Stimulated activated CD4-positive, alpha-beta T cell treated with anti-CD3 and anti-CD28 coated beads, TNF-alpha, amount 100 ng/mL, for 24 hours (primary cell): ENCODE measurements at places on chromosomes 1 and 21.

GRCh38 chr21:27614231-27614630 is 647.3 kb upstream of the ADAMTS5 start:
- no peak for DNase-seq

DNA sequence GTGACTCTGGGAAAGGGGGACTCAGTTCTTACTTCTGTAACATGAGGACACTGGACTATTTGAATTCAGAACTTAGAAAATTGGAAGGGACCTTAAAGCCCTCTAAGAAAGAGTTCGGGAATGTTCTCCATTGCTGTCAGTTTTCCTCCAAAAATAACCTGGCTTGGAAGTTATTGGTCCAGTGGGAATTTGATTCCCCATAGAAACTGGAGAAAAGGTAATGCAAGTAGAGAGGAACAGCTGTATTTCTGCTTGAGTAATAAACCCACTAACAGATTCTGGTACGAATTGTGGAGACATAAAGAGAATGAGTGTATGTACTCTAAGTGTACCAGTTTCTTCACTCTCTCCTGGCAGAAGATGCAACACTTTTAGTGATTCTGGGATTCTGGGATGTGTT is 1.8 kb downstream of the ZBED6 start:
- DNase-seq = no peak

GRCh38 chr1:19425646-19426239 is 59.6 kb downstream of the CAPZB start:
- no peak for DNase-seq

GRCh38 chr1:239998312-239998649 is 93.4 kb upstream of the FMN2 start:
- DNase-seq = no peak

DNA sequence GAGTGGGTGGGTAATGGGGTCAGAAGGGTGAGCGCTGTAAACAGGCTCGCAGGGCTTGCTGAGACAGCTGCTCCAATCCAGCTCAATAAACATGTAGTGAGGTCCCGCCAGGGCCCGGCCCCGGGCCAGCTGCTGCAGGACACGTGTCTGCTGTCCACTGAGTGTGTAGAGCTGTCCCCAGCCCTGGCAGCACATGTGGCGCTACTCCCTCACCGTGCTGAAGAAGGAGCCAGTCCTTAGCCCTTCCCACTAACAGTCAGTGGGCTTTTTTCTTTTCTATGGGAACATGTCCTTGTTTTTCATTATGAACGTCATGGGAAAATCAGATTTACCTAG is 78.9 kb upstream of the C1orf174 start:
- DNase-seq = no peak

GRCh38 chr1:17082761-17083160 is 28.9 kb upstream of the SDHB start:
- DNase-seq = no peak

GRCh38 chr1:246428542-246429308 is 78.4 kb downstream of the SMYD3 start:
- peak; percentile 24 for DNase-seq

GRCh38 chr21:28427394-28428022 is 565.2 kb downstream of the LTN1 start:
- no peak for DNase-seq

DNA sequence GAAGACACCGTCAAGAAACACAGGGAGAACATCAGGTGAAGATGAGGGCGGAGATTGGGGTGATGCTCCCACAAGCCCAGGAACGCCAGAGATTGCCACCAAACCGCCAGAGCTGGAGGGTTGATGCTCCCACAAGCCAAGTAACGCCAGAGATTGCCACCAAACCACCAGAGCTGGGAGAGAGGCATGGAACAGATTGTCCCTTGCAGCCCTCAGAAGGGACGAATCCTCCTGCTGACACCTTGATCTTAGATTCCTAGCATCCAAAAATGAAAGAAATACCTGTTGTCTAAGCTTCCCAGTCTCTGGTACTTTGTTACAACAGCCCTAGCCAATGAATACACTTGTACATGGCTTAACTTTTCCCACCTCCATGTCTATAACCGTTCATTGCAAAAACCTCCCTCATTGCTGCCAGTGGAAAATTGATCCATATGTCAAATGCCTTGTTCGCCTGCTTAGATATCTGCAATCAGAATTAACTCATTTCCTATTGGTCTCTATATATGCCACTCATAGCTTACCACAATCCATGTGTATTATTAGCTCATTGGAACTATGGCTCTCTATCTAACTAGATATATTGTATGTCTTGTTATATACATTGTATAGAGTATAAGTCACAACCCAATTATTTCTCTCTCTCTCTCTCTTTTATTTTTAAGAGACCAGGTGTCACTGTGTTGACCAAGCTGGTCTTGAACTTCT is 127.4 kb downstream of the ADSS2 start:
- DNase-seq = no peak

DNA sequence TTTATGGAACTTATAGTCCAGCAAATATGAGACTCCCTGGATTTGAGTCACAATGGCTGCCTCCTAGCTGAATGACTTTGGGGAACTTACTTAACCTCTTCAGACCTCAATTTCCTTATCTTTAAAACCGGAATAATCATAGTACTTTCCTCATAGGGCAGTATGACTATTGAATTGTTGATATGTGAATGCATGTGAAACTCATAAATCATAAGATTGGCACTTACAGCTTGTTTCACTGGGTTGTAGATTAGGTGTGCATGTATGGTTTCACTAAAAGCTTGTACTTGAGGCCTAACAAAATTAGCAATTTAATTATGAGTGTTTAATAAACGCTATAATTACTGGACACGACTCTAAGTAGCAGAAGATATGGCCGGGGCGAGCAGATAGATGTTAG is 72.5 kb downstream of the ST6GALNAC5 start:
- DNase-seq = no peak

GRCh38 chr1:202286622-202287097 is 55.1 kb downstream of the UBE2T start:
- DNase-seq = no peak

DNA sequence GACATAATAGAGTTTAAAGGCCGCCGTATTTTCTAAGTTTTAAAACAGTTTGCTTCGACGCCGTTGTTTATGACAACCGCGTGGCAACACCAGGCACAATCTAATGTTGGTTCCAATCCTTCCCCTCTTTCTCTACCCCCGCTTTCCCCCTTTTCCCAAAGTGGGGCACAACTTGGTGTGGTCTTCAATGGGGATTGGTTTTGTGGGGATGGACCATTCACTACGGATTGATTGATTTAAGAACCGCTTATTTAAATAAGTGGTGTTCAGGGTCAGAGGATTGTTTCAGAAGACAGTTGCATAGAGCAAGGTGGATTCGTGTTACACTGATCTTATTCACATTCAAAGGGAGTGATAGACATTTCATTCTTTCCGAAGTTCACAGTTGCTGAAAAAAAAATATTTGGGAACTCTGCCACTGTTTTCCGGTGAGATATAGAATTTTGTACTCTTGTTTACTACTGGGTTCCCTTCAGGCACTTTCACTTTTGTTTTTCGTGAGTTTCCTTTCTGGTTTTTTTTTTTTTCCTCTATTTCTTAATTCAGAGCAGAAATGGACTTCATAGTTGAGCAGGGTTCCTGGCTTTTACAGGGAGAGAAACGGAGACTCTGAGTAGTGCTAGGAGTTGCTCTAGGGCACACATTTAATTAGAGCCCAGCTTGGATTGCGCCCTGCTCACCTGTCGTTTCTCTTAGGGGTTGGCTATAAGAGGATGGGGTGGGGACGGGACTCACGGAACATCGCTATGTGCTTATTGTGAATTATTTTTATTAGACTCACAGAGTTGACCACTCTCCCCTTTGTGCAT is 79.6 kb upstream of the AK4 start:
- no peak for DNase-seq

- no peak for DNase-seq
These were observed 304.0 kb downstream of the NFIA start for GRCh38 chr1:61386323-61386722.

GRCh38 chr1:65163201-65163805 is 15.3 kb downstream of the AK4 start:
- no peak for DNase-seq

DNA sequence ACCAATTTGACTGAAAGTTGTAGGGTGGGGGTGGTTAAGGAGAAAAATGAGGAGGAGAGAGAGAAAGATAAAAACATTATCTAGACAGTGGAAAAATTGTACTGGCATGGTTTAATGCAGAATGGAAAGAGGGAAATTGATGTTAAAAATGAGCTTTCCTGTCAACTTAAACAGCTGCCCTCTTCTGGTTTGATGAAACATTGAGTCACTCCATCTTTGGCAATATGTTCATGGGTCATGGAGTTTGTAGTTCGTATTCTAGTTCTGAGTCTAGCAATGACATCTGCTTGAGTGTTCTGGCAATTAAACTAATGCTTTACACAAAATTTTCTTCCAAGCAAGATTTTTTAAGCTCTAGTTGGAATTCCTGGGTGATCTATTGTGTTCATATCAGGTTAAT is 9.6 kb downstream of the ZNF648 start:
- DNase-seq = no peak

GRCh38 chr1:38131024-38131585 is 84.5 kb upstream of the POU3F1 start:
- DNase-seq = no peak

DNA sequence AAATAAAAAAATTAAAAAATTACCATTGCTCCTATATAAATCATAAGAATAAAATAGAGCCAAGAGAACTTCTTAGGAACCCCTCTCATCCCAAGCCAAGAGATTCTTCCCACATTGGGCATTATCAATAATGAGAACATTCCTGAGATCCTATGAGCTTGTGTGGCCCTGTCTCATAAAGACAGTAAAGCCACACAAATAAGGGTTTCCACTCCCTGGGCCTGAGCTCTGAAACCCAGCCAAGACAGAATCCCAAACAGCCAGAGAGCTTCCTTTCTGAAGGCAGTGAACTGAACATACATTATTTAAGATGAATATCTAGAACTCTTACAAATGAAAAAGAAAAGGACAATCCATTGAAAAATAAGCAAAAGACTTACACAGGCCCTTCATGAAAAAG is 68.3 kb downstream of the SLC45A1 start:
- DNase-seq = no peak

DNA sequence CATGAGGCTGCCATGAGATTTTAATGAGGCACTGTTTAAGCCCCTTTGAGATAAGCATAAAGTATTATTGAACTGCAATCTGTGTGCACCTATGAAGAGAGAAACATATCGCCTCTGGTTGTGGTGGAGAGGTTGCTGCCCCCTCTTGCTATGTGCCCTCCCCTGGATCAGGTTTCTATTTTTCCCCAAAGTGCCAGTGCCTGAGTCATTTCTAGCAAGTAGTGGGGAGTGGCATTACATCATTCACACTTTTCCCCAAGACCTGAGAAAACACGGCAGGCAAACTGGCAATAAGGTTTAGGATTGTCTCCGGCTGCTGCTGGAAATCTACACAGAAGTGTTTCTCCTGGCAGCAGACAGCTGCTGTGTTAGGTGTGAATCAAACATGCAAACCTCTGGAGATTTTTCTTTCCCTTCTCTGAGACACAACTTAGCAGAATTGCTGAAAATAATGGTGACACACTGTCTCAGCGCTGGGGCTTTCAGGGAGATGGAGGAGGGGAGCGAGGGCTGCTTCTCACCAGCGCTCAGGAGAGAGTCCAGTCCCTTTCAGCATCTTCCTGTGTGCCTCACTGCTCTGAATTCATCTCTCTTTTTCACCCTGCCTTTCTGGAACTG is 13.7 kb upstream of the RGS16 start:
- DNase-seq = no peak

DNA sequence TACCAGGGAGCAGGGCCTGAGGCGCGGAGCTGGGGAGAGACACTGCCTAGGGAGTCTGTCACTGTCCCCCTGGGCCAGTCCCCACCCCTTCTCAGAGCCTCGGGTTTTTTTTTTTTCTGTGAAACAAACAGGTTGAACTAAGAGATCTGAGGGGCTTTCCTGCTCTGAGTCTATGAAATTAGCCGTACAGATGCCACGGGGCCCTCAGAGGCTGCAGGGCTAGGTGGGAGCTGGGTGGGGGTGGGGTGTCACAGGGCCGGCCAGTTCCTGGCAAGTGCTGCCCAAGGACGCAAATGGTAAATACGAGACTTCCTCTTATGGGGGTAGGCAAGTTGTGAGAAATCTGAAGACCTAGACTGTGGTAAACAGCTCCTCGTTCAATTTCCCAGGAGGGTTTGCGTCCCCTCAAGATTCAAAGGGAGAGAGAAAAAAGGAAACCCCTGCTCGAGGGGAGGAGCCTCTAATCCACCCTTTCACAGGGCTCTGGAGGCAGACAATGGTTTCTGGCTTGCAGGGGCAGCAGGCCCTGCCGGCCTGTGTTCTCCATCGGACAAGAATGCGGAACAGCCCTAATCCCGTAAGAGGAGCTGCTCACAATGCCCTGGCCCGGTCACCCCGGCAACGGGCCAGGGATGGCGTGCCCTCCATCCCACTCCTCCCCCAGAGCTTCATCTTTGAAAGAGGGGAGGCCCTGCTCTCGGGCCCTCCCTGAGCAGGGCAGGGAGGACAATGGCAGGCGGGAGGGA is 7.8 kb downstream of the NUAK2 start:
- DNase-seq = no peak

DNA sequence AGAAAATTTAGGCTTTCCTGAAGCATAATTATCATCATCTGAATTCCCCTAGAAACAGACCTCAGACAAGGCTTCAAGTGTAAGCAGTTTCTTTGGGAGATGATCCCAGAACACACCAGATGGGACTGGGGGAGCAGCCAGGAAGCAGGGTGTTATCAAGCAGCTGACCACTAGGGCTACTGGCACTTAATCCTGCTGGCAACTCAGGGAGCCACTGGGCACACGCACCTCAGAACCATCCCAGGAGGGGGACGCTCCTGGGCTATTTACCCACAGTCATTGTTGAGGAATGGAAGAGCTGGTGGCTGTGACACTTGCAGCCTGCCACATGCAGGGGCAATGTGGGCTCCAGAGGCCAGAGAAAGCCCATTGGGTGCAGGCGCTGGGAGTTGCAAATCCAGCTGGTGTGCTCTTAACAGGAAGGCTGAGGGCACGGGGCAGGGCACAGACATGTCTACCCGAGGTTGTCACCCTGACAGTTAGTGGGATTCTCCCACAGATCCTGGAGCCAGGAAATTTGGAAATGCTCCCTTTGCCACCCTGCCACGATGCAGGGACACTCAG is 15.1 kb upstream of the IL22RA1 start:
- no peak for DNase-seq

DNA sequence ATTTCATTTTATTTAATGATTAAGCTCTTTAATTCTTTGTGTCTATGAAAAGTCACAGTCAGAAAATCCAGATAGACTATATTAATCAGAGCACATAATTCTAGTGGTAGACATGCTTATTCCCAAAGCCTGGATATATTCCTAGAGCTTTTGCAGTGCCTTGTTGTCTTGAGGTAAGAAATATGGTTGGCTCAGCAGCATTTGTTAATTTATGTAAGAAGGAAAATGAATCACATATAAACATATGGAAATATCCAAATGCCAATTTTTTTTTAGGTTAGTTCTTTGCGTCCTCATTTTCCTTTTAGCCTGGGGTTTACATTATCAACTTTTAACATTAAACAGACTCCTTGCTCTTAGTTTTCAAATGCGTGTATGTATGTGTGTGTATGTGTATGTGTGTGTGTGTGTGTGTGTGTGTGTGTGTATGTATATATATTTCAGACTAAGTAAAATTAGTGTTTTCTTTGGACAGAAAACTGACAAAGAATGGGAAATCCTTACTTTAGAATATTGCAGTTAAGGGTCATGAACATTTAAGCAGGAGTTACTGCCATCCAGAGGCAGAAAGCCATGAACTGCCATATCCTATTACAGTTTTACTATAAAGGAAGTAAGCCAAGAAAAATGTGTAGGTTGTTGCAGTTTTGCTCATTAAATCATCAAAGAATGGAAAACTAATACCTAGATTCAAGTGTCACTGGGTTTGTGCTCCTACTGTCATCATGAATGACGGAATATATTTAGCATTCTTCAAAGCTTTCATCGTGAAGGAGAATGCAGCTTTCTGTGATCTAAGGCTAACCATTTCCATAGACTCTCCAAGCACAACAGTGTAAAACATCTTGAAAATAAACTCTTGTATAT is 477.1 kb upstream of the NR5A2 start:
- DNase-seq = no peak
